ENCODE measurements at places on chromosomes 11 and 22. TPM values are rescaled to one million over a fixed set of nuclear protein-coding genes. Genes with fewer than 3 reads are reported as not detected.

- no peak for DNase-seq
Measured at GRCh38 chr22:28907311-28908008, 24.1 kb downstream of the ZNRF3 start.

Gene BTBD10
- 134 TPM for total RNA-seq

- DNase-seq: no peak
Measured at GRCh38 chr11:74749965-74750296, 1.3 kb downstream of the RNF169 start.

Gene SSTR3
- not detected for total RNA-seq

GRCh38 chr11:73203790-73204189 is 14.3 kb upstream of the P2RY2 start:
- DNase-seq: no peak

Gene ELFN2
- total RNA-seq: 0.04 TPM

GRCh38 chr11:130390071-130390758 is 38.2 kb downstream of the ADAMTS8 start:
- DNase-seq: no peak

GRCh38 chr22:20427104-20427944 is 10.3 kb downstream of the SCARF2 start:
- DNase-seq: no peak

DNA sequence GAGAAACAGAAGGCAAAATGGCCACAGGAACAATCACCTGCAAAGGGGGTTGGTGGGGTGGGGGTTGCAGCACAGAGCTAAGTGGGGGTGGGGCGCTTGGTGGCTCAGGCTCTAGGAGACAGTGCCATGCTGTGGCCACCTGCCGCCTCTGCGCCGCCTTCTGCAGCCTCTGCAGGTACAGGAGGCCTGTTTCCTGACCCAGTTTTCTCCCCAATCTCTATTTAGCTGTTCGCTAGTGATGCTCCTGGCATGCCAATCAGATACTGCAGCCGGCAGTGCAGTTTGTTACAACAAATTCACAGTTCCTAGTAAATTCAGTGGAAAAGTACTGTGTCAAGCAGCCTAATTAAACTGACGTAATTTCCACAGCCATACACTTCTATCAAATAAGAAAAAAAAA is 106.4 kb downstream of the SERGEF start:
- no peak for DNase-seq

DNA sequence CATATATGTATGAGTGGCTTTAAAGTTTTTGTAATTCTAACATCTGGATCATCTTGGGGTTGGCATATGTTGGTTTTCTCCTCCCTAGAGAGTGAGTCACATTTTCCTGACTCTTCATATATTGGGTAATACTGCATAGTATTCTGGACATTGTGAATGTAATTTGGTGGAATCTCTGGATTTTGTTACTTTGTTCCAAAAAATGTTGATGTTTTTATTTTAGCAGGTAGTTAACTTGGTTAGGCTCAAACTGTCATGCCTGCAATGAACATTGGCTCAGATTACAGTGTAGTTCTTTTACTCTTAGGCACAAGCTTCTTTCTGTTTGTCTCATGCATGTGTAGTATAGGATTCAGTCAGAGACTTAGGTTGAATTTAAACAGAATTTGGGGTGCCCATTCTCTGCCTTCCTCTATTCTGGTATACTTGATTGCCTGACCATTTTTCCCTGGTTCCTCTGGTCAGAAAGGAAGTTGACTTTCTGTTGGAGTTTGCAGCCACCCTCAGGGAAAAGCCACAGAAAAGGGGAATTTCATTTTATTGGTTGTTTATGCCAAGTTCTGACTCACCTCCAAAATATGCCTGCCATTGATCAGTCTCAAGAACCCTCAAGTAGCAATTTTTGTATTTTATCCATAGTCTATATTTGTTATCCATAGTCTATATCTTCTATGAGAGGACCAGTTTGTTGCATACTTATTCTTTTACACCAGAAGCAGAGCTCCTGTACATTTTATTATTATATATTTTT is 151.7 kb downstream of the UVRAG start:
- peak; percentile 45 for DNase-seq

- no peak for DNase-seq
Measured at GRCh38 chr11:28289444-28289843, 181.3 kb downstream of the METTL15 start.

- no peak for DNase-seq
Measured at GRCh38 chr11:10441652-10442503, 13.2 kb upstream of the AMPD3 start.

Gene CHST1
- 26.0 TPM for total RNA-seq

Gene MFRP
- not detected for total RNA-seq

DNA sequence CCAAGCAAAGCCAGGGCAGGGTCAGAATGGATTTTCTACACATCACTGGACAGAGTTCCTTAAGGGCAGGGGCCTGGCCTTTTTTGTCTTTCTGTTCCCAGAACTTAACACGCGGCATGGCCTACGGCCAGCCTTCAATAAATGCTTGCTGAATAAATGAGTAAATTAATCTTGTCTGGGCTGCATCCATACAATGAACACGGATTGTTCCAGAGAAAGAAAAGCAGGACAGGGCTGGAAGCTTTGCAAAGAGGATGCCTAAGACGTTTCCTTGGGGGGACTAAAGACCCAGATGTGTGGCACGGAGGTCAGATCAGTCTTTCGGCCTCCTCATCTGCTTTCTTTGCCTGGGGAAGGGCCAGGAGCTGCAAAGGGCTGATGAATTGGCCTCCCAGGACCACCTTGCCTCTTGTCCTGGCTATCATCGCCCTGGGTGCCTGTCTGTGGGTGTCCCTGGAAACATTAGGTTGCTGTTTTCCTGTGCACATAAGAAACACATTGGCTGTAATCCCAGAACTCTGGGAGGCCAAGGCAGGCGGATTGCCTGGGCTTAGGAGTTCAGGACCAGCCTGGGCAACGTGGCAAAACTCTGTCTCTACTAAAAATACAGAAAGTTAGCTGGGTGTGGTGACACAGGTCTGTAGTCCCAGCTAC is 20.8 kb upstream of the RFPL3 start:
- no peak for DNase-seq

Gene MRGPRX3
- not detected for total RNA-seq

- no peak for DNase-seq
Measured at GRCh38 chr11:78828676-78829075, 254.0 kb upstream of the NARS2 start.

Gene RFPL2
- not detected for total RNA-seq

DNA sequence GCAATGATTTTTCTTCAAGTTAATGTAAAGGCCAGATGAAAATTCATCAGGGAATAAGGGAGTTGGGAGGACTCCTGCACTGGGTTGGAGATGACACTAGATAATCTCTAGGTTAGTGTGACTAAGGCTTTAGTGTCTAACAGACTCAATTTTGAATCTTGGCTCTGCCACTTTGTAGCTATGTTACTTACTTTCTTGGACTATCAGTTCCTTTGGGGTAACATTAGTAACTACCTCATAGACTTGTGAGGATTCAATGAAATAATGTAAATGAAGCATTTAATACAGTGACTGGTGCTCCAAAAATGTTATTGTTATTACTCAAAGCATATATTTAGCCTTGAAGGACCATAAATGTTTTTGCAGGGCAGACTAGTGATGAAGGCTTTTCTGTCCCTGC is 9.6 kb upstream of the CCDC89 start:
- DNase-seq: no peak

- no peak for DNase-seq
Measured at GRCh38 chr11:107623183-107623582, 32.2 kb downstream of the ELMOD1 start.

Gene SCGB1D2
- not detected for total RNA-seq

GRCh38 chr11:129280027-129280811 is 88.1 kb upstream of the ARHGAP32 start:
- DNase-seq: no peak

Gene OR4A47
- total RNA-seq: not detected

All from pulmonary artery endothelial cell (primary cell).